Astrocyte of the hippocampus (primary cell): ENCODE measurements at places on chromosomes 5 and 9.

GRCh38 chr9:133261103-133261752 lies 13.8 kb downstream of the ABO start:
- no peak for DNase-seq

- no peak for DNase-seq
Measured at GRCh38 chr9:125591888-125592287, 115.1 kb downstream of the MAPKAP1 start.

GRCh38 chr5:10384483-10384882 lies 31.0 kb downstream of the MARCHF6 start:
- DNase-seq, result no peak

- no peak for DNase-seq
Measured at GRCh38 chr5:11928909-11929308, 24.7 kb upstream of the CTNND2 start.

DNA sequence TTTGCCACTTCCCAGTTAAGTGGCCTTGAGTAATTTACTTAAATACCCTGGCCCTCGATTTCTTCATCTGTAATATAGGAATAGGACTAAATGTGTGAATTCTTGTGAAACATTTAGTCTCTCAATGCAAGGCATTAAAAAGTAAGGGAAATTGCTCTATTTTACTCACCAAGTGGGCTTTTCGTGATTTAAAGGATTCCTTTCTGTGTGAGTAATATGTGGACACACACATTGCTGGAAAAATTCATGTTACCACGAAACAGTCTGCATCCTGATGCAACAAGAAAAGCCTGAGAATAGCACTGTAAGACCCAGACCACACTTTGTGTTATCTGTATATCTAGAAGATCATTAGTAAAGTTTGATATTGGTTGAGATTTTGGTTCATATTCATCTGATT lies 1243.0 kb upstream of the CDH9 start:
- DNase-seq, result peak; percentile 70

- no peak for DNase-seq
Measured at GRCh38 chr9:135139366-135139959, 52.0 kb downstream of the OLFM1 start.

- no peak for DNase-seq
Measured at GRCh38 chr9:127223810-127224177, 40.8 kb upstream of the GARNL3 start.

DNA sequence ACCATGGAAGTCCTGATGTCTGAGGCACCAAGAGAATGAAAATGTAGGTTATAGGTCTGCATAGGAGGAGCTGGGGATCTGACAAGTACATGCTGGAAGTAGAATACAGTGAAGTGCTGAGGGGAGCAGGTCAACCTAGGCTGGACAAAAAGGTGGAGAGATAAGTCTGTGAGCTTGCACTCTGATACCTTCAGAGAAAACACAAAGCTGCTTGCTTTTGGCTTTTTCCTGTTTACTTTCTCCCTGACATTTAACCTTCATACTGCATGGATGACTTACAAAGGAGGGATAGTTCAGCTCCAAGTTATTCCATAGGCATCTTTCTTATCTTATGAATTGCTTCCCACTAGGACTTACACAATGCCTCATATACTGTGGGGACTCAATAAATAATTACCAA lies 256.7 kb upstream of the NREP start:
- DNase-seq, result no peak
